ENCODE measurements at places on chromosomes 6 and 20.

- DNase-seq: no peak
- no peaks in the 10 kb centered on the region for H3K36me3 ChIP-seq
- no peak overlapping the region for H3K4me3 ChIP-seq
- H3K4me1 ChIP-seq: 0 out of 2 replicates have a peak, but pooled peaks cover 4% of the 10 kb centered on the region
Observed at GRCh38 chr20:57169162-57169561, 97.3 kb downstream of the BMP7 start.

DNA sequence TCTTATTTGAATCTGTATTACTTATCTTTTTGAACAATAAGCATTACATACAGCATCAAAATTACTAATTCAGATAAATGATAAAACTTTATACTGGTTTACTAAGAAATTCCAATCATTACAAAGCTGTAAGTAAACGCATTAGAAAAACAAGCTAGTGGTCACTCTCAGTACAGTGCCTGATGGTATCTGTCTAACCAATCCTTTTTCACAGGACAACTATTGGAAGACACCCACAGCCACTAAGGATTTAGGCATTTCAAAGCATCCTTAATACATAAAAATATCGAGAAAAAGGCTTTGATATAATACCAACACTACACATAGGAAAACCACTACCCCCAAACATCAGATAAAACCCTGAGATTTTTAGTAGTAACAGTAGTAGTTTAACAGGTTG is 2.6 kb downstream of the CD164 start:
- peak overlapping the region; percentile 98 for H3K27ac ChIP-seq
- H3K27me3 ChIP-seq: no peaks in the 10 kb centered on the region
- peaks cover 43% of the 10 kb centered on the region for H3K36me3 ChIP-seq
- H3K4me3 ChIP-seq: peak overlapping the region; percentile 87
- peaks cover 26% of the 10 kb centered on the region for H3K4me1 ChIP-seq
- DNase-seq: peak; percentile 61

DNA sequence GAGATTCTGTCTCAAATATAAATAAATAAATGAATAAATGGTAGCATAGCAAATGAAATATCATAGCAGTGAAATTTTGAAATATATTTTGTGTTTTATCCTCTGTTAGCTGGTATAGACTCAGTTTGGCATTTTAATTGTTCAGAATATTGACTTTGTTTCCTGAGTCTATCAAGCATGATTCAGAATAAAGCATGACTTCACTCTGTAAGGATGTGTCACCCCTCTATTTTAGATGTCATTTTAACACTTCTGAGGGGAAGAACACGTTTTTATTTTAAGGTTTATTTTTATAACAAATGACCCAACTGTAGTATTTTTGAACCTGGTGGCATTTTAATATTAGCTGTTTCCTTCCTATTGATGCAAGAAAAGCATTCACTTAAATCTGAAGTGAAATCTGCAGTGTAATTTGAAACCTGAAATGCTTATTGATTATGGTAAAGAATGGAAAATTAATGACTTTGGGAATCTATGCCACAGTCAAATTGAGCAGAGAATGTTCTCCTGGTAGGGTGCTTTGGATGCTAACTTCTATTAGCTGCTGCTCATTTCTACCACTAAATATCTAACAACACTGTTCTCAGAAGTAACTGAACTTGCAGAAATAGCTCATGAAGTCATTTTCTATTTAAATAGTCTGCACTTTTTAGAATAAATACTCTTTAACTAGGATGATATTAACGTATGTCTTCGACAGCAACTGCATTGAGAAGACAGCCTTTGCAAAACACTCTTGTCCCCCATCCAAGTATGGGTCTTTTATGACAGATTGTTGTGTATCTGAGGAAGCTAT is 114.2 kb downstream of the SOX4 start:
- H3K27me3 ChIP-seq: 0 out of 2 replicates have a peak, but pooled peaks cover 4% of the 10 kb centered on the region
- H3K36me3 ChIP-seq: no peaks in the 10 kb centered on the region
- no peak overlapping the region for H3K4me3 ChIP-seq
- no peak overlapping the region for H3K27ac ChIP-seq
- no peaks in the 10 kb centered on the region for H3K4me1 ChIP-seq

- H3K4me3 ChIP-seq: no peak overlapping the region
- no peaks in the 10 kb centered on the region for H3K27me3 ChIP-seq
- no peaks in the 10 kb centered on the region for H3K4me1 ChIP-seq
- DNase-seq: no peak
- no peaks in the 10 kb centered on the region for H3K36me3 ChIP-seq
- no peak overlapping the region for H3K27ac ChIP-seq
Observed at GRCh38 chr20:34124469-34125249, 12.6 kb upstream of the EIF2S2 start.

DNA sequence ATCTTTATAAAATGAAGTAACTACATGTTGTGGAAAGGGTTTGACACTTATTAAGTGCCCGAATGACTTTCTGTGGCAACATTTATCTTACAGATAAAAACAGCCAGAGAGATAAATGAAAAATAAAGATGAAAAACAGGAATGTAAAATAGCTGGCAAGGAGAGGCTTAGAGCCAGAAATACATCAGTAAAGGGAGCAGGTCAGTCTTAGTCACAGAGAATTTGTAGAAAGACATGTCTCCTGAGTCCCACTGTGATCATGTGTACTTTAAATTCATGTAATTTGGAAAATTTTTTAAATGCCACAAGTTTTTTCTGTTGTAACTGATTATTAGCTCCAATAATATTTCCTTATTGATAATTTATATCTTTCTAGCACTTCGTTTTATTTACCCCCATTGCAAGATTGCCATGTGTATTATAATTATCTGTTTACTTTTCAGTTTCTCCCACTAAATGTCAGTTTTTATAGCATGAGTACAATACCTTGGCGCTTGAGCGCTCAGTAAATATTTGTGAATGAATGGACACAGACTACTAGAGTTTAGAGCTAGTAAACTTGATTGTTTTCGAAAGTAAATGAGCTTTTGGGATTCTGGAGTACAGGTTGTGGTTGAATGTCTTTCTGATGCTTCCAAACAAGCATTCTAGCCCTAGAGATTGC is 15.2 kb downstream of the TAB2 start:
- H3K27ac ChIP-seq: peak overlapping the region; percentile 58
- no peak overlapping the region for H3K4me3 ChIP-seq
- peak; percentile 50 for DNase-seq
- no peaks in the 10 kb centered on the region for H3K36me3 ChIP-seq
- peaks cover 63% of the 10 kb centered on the region for H3K4me1 ChIP-seq
- no peaks in the 10 kb centered on the region for H3K27me3 ChIP-seq

- no peak for DNase-seq
- no peaks in the 10 kb centered on the region for H3K4me1 ChIP-seq
- no peak overlapping the region for H3K27ac ChIP-seq
Observed at GRCh38 chr20:25460566-25461280, 53.2 kb downstream of the GINS1 start.

- no peak overlapping the region for H3K4me3 ChIP-seq
- H3K27me3 ChIP-seq: no peaks in the 10 kb centered on the region
- H3K4me1 ChIP-seq: 0 out of 2 replicates have a peak, but pooled peaks cover 7% of the 10 kb centered on the region
Observed at GRCh38 chr6:1347161-1347560, 35.3 kb downstream of the FOXQ1 start.

- no peaks in the 10 kb centered on the region for H3K27me3 ChIP-seq
- H3K4me3 ChIP-seq: no peak overlapping the region
- H3K36me3 ChIP-seq: no peaks in the 10 kb centered on the region
- peaks cover 3% of the 10 kb centered on the region for H3K4me1 ChIP-seq
Observed at GRCh38 chr6:168134560-168135201, 55.7 kb upstream of the FRMD1 start.

DNA sequence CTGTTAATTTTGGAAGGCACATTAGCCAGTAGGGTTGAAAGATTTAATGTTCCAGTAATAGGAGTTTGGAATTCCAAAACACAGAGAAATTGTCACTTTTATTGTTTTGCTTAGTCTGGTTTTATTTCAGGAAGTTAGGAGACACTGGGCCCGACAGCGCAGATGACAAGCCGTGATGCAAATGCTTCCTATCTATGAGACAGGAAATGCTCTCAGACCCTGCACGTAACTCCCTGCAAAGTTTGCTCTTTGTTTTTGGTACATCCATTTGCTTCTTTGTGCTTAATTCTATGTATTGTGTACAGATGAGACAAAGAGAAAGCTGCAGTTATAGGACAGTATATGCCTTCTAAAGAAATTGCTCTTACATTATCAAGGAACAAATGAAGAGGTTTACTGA is 201.6 kb upstream of the SGK1 start:
- no peak overlapping the region for H3K27ac ChIP-seq
- no peaks in the 10 kb centered on the region for H3K27me3 ChIP-seq
- peaks cover 28% of the 10 kb centered on the region for H3K4me1 ChIP-seq
- no peak overlapping the region for H3K4me3 ChIP-seq
- no peak for DNase-seq

GRCh38 chr20:50911030-50911429 is 20.2 kb downstream of the ADNP start:
- no peaks in the 10 kb centered on the region for H3K27me3 ChIP-seq
- H3K4me3 ChIP-seq: peak overlapping the region; percentile 28
- peak overlapping the region; percentile 64 for H3K27ac ChIP-seq
- H3K4me1 ChIP-seq: peaks cover 56% of the 10 kb centered on the region
- H3K36me3 ChIP-seq: no peaks in the 10 kb centered on the region

GRCh38 chr6:44105146-44105545 is 22.1 kb downstream of the MRPL14 start:
- H3K27ac ChIP-seq: no peak overlapping the region
- peaks cover 4% of the 10 kb centered on the region for H3K36me3 ChIP-seq
- H3K4me1 ChIP-seq: no peaks in the 10 kb centered on the region
